KBM-7 (cell line): ENCODE measurements at places on chromosomes 7 and 10.

DNA sequence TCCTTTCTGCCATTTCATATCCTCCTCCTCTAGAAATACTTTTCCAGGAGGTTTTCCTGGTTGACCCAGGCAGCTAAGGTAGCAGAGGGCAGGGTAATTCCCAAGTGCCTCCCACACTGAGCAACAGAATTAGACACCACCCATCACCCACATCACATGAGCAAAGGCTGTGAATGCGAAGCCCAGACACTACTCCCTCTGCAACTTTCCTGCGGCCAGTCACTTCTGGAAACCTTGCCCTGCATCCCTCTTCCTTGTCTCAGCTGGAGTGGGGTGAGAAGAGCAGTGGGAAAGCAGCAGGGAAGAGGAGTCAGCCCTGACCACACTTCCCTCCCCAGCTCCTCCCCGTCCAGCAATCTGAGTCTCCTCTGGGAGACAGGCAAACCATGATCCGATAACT is 15.2 kb downstream of the TMEM176B start:
- no peak for DNase-seq

DNA sequence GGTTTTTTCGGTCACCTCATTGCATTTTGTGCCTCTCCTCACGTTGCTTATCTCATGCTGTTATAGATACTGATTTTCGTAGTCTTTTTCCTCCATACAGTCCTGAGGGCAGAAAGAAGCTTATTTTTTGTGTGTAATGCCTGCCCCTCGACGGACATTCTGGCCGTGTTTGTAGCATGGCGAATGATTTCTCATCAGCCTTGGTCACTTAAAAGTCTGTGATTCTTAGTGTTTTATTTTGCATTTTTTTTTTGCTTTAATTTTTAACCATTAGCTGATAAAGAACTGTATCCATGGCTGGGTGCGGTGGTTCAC is 469 bp upstream of the NOC3L start:
- no peak for DNase-seq

DNA sequence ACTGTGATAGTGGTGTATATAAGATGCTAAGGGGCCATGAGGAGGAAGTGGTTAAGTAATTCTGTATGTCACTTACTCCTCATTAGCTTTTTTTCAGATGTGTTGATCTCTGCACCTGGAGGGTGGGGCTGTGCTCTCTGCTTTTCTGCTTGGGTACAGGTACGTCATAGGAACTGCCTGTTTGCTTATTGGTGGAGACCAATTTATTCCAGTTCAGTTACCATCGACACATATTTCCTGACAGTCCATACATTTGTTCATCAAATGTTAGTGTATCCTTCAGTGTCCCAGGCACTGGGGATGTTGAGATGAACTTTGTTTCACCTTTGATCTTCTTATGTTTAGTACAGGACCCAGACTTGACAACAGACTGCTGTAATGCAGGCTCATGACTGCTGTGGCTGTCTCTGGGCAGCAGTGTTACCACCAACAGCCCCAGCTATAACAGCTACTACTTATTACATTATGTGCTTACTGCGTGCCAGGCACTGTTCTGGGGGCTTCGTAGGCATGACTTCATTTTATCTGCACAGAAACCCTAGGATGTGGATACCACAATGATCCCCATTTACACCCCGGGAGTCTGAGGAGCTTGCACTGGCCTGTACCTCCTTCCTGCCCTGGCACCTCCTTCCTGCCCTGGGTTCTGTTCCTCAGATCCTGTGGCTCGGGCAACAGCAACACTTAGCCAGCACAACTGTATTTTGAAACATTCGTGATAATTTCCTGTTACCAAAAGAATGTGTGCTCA is 87.4 kb downstream of the BUB3 start:
- DNase-seq = no peak

DNA sequence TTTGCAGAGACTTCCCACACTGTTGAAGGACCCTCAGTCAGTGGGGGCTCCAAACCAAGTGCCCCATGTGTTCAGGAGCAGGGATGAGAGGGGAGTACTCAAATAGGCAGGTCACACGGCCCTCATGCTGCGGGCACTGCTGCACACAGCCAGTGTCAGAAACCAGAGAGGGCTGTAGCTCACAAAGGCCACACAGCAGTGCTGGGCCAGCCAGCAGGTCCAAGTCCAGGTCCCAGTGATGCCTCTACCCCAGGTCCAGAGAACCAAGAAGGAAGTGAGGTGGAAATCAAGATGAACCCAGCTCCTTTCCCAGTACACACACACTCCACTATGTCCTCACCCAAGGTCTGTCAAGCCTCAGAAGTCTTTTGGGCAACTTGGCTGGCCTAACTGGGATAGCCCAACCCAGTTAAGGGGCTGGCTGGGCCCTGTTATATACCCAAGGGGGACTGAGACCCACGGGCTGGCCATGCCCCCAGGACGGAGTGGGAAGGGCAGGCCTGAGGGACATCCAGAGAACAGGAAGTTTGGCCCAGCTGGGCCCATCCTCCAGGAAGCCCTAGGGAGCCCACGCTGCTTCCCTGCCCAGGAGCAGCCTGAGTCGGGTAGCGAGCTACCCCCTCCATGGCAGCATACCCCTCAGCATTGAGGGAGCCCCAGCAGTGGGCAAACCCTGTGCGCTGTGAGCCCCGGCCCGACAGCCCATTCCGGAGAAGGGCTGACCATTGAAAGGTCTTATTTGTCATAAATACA is 24.3 kb downstream of the GRID1 start:
- no peak for DNase-seq

DNA sequence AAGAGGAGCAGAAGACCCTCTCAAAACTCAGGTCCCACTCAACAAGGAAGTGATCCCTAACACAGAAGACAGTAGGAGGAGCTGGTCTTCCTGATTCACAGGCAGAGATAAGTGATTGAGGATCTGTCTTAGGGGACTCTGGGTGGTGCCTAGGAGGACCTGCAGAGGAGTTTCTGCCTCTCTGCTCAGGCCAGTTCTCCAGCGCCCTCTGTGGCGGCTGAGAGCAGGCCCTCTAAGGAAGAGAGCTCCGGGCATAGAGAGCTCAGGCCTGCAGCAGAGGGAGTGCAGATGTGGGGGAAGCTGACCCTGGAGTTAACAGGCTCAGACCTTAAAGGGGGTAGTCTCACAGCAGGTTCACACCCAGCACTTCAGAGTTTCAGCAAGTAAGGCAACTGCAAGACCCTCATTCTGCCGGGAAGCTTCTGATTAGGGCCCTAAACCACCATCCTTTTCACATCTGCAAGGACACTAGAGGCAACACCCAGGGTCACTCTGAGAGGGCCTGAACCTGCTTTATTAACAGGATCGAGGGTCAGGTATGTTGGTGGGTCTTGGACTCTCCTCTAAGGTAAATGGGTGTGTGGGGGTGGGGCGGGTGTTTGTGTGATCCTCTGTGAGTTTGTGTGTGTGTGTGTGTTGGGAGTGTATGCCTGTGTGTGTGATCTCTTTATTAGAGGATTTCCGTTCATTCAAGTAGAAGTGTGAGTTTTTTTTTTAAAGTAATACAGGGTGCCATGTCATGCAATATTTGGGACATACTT is 57.6 kb upstream of the TARP start:
- peak; percentile 81 for DNase-seq

DNA sequence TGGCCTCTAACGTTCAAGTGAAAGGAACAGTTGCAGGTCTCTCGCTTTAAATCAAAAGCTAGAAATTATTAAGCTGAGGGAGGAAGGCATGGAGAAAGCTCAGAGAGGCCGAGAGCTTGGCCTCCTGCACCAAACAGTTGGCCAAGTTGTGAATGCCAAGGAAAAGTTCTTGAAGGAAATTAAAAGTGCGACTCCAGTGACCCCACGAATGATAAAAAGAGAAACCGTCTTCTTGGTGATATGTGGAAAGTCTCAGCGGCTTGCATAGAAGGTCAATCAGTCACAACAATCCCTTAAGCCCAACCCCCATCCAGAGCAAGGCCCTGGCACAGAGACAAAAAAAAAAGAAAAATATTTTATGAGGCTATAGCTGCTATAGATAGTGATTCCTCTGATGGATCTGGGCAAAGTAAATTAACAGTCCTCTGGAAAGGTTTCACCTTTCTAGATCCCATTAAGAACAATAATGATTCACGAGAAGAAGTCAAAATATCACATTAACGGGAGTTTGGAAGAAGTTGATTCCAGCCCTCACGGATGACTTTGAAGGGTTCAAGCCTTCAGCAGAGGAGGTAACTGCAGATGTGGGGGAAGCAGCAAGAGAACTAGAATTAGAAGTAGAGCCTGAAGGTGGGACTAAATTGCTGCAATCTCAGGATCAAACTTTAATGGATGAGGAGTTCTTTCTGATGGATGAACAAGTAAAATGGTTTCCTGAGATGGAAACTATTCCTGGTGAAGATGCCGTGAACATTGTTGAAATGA is 42.5 kb upstream of the INPP5A start:
- DNase-seq = no peak

DNA sequence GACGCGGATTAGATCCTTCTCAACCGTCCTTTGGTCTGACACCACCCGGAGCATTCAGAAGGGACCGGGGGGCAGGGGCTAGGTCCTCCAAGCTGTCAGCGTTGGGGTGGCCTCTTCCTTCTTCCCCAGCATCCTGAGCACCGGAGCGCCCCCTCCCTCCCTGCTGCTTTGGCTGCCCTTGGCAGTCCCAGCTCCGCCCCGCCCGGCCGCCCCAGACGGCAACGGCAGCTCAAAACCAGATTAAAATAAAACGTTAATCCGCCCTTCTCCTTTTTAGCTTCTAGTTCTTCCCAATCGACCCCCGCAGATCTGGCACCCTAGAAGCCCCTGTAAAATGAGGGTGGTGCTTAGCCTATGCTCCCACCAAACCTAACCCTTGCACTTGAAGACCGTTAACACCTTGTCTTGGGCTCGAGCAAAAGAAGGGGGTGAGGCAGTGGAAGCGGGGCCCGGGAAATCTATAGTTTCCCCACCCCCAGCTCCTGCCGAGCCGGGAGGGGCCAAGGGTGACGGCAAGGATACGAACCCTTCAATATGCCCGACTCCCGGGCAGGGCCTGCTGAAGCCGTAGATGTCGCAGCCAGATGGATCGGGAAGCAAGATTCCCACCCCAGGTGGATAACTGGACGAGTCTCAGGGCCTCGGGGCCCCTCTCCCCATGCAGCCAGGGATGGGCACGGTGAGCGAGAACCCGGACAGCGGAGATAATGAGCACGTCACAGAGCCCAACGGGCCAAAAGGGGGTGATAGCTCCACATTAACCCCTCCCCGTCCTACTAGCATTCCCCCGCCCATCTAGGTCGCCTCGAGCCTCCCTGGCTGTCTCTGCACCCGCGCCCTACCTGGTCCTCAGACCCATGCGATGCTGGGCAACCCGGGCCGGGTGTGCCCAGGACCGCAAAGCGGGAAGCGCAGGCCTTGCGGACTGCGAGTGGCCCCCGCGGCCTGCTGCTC is 169.7 kb downstream of the NRF1 start:
- DNase-seq = peak; percentile 49

DNA sequence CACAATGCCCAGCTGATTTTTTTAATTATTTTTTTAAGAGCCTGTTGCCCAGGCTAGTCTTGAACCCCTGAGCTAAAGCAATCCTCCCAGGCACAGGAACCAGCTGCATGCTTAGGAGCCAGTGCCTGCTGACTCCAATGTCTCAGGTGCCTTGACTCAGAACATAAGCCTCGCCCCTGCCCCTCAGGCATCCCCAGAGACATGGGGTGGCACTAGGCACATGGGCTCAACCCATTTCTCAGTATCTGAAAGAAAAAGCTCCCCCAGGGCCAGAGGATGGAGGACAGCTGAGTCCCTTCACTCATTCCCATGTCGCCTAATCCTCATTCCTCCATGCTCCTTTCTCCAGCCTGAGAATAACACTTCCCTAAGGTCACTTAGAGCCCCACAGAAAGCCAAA is 39.1 kb downstream of the KCNH2 start:
- no peak for DNase-seq

- no peak for DNase-seq
Measured at GRCh38 chr7:45975367-45975766, 54.3 kb upstream of the IGFBP3 start.

DNA sequence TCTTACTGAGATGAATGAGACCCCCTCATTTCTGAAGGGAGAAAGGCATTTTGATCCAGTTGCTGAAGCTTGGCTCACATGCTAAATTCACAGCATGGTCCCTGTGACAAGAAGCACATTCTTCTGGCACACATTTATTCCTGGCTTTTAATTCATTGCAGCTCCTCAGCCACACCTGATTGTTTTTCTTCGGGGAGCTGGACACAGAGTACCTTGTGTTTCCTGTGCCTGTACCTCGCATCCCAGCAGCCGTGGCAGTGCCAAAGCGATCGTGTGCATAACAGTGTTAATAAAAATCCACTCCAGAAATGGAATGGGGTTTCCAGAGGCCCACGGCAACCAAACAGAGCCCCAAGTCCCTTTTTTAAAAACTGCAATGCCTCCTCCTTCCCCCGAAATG is 615.3 kb upstream of the MGMT start:
- no peak for DNase-seq

DNA sequence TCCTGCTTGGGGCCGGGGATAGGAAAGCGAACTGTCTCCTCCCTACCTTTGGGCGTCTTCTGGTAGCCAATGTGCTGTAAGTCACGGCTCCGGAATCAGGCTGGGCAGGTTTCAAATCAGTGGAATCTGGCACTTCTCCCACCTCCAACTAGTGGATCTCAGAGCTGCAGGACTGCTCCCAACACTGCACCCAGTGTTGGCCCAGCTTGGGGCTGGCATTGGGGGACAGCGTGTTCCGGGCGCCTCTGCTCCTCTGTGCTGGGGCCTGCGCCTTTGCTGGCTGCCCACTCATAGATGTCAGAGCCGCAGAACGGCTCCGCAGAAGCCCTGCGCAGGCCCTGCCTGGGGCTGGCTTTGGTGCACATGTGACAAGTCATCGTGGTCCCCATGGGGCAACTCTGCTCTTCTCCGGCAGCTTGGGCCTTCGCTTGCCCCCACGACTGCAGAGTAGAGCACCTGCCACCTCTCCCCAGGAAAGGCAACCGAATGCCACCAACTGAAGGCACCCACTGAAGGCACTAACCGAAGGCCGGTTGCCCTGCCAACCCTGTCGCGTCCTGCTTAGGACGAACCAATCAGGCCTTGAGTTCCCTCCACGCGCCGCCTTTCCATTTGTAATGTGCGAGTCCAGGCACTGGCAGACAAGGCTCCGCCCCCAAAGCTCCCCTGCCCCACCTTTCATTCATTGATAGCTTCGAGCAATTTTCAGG is 85.5 kb upstream of the ABI1 start:
- no peak for DNase-seq

- DNase-seq = peak; percentile 72
Measured at GRCh38 chr7:12638851-12639456, 48.5 kb upstream of the ARL4A start.

DNA sequence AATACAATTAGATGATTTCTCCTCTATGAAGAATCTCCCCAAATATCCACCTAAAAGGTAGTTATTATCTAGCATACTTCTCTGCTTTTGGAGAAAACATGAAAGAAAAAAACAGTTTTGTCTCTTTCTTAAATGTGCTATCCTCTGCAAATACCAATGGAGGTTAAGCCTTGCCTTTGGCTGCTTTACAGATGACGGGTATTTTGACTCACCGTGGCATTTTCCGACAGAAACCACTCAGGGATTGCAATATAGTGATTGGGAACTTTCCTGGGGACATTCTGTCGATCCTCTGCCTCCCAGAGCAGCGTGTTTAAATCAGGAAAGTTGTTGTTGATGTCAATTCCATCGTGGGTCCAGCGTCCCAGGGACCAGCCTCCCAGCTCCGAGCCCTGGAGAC is 100.6 kb downstream of the GPR26 start:
- no peak for DNase-seq
